ENCODE measurements at places on chromosomes 5 and 9. TPM values are rescaled to one million over a fixed set of nuclear protein-coding genes. Genes with fewer than 3 reads are reported as not detected.

ZNF618 gene
- total RNA-seq, result 7.5 TPM

PCDHB16 gene
- total RNA-seq, result 0.18 TPM

RGS7BP gene
- under 0.01 TPM for total RNA-seq

EQTN gene
- not detected for total RNA-seq

FBN2 gene
- total RNA-seq, result 87.2 TPM

SPINK7 gene
- total RNA-seq, result not detected

HAVCR2 gene
- total RNA-seq, result 0.09 TPM

PCDHA9 gene
- 0.18 TPM for total RNA-seq

BARX1 gene
- not detected for total RNA-seq

All from smooth muscle cell of bladder (primary cell).